ENCODE measurements at places on chromosomes 4 and X.

DNA sequence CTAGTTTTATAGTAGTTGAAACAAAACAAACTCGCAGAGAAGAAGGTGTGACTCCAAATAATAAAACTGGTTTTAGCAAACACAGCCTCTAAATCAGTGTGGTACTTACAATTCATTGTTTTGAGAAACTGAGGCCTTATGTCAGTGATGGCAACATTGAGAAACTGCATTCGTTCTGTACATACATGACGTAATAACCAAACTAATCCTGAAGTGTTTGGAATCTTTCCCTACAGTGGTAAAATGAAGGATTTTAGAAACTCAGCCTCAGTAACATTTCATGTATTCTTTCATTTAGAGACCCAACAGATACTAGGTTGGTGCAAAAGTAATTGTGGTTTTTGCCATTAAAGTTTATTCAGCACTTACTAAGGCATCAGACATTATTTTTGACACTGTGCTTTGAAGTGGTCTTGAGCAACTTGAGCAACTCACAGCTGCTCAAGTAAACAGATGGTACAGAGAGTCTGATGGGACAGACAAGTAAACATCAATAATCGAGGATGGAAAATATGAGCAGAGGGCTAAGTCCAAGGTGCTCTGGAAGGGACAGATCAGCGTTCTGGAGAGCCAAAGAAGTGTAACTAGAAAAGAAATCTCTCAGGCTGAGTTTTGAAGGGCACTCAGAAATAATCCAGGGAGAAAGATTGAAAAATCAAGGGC lies 390.8 kb upstream of the BOD1L1 start:
- DNase-seq: no peak

DNA sequence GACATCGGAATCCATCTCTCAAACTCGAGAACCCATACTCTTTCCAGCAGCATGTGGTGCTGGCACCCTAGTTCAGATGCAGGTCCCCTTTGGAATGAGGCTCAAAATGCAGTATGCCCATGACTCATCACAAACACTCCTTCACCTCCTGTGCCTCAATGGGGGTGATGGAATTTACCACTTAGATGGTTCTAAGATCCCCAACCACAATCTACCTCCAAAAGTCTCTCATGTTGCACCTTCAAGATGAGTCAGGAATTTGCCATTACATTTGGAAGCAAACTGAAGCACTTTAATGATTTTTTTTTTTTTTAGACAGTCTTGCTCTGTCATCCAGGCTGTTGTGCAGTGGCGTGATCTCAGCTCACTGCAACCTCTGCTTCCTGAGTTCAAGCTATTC lies 8.5 kb upstream of the MID1 start:
- no peak for DNase-seq

GRCh38 chrX:134670134-134670924 lies 12.1 kb upstream of the PLAC1 start:
- DNase-seq: peak; percentile 59

- no peak for DNase-seq
Measured at GRCh38 chr4:107757864-107758476, 37.9 kb upstream of the PAPSS1 start.

- no peak for DNase-seq
Measured at GRCh38 chrX:131322651-131323050, 33.5 kb upstream of the IGSF1 start.

- DNase-seq: no peak
Measured at GRCh38 chr4:963276-964225, 9.8 kb downstream of the DGKQ start.

DNA sequence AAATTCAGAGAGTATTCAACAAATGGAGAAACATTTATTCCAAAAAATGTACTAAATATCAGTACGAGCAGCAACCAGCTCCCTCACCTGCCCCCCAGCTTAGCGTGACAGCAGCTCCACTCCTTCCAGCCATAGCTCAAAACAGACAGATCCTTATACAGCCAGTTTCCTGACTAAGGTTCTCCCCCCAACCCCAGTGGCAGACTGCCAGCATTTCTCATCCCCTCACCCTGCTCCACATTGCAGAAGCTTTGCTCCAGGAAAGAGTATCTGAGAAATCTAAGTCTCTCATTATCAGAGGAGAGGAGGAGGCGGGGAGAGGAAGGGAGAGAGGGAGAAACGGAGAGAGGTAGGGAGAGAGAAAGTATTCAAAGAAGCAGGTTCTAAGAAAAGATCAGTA lies 53.3 kb upstream of the PASD1 start:
- no peak for DNase-seq

GRCh38 chr4:99934891-99935290 lies 11.5 kb downstream of the DNAJB14 start:
- DNase-seq: no peak

DNA sequence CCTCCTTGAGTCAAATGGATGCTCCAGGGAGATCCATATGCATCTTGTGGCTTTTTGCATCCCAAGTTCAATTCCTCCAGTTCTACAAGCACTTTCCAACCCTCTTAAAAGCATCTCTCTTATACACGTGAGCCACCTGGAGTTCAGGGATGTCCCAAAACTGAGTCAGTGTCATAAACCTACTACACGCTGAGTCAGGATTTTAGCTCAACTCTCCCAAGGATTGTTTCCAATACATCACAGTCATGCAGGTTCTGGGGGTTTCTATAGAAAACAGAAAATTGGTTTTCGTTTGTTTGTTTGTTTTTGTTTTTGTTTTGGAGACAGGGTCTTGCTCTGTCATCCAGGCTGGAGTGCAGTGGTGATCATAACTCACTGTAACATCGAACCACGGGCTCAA lies 25.9 kb upstream of the ESX1 start:
- no peak for DNase-seq

DNA sequence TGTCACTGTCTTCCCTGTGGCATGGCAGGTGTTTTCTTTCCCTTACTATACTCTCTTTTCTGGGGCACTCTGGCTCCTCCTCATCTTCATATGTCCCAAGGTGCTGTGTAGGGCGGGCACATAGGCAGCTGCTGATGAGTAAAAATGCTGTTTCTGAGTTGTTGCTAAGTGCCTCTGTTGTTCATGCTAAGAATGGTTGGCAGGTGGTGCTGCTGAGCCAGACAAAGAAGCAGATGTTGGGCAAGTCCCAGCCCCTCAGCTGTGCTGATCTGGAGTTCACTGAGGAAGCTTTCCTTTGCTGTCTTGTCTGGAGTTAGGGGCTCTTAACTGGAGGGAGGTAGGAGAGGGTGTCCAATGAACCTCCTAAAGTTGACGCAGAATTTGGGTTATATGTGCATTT lies 40.6 kb downstream of the HADH start:
- DNase-seq: peak; percentile 67

GRCh38 chrX:82458207-82458754 lies 1049.8 kb upstream of the POU3F4 start:
- no peak for DNase-seq

- DNase-seq: no peak
Measured at GRCh38 chr4:24816797-24817196, 21.4 kb downstream of the SOD3 start.

DNA sequence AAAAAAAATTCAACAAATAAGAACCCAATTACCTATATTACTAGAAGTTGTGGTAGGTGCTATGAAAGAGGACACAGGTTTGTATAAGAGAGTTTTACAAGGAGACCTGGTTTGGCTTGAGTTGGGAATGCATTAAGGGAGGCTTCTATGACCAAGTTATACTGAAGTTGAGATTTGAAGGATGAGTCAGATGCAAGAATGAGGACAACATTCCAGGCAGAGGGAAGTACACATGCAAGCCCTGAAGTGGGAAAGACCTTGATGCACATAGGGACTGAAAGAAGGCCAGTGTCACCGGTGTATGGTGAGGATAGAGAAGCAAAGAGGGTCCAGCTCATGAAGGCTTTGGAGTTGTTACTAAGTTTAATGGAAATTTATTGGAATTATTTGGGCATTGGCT lies 52.2 kb downstream of the ANK2 start:
- no peak for DNase-seq

- DNase-seq: no peak
Measured at GRCh38 chrX:125398959-125399440, 79.3 kb downstream of the TEX13C start.

GRCh38 chrX:9130031-9130430 lies 96.1 kb upstream of the FAM9B start:
- DNase-seq: no peak

GRCh38 chr4:52836678-52837077 lies 25.4 kb upstream of the RASL11B start:
- no peak for DNase-seq

- DNase-seq: no peak
Measured at GRCh38 chr4:153950100-153950979, 161.5 kb upstream of the SFRP2 start.

GRCh38 chrX:39418731-39419638 lies 617.7 kb downstream of the MID1IP1 start:
- DNase-seq: peak; percentile 49

DNA sequence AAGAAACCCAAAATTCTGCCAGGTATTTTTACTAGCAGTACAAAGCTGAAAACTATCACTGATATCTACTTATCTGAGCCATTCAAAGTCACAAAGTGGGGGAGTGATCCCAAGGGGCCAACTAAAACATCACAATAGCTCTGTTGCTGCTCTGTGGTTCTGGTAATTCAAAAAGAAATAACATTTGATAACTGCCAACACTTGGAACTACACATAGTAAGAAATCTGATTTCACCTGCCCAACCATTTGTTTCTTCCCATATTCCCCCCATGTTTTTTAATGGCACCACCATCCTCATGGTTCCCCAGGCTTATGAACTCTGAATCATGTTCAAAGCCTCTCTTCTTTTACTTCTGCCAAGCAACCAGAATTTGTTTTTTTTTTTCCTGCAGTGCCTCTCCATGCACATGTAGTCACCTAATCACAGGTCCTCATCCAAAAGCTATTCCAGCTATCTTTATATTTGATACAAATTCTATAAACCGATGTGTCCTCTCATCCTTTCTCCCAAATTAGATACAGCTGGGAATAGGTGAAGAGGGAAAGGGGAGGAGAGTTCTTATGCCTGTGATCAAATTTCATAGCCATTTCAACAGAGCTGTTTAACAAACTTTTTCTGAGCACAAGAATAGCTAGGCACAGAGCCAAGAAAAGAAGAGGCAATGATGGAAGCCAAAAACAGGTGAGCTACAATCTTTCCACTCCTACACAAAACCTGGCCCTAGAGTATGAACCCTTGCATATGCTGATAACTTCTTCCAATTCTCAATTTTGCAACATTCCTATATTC lies 7.7 kb downstream of the AMMECR1 start:
- no peak for DNase-seq

GRCh38 chrX:118807151-118808017 lies 16.2 kb upstream of the ZCCHC12 start:
- peak; percentile 54 for DNase-seq

GRCh38 chrX:11089802-11090201 lies 21.3 kb upstream of the HCCS start:
- DNase-seq: no peak

DNA sequence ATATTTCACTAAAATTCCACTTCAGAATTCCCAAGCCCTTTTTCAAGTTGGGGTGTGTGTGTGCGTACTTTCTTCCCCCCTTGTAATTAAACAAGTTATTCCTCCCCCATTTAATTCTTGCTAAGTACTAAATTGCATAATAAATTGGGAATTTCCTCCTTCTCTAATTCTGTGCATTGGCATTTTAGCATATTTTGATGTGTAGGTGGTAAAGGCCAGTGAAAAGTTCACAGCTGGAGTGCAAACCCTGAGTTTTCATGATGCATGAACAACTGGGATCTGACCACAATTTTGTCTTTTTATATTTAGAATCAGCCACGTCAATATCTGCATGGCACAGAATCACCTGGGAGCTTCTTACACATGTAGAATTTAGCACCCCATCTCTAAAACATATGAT lies 18.5 kb downstream of the ANXA3 start:
- no peak for DNase-seq

- DNase-seq: no peak
Measured at GRCh38 chrX:110836451-110836850, 40.8 kb upstream of the CHRDL1 start.

DNA sequence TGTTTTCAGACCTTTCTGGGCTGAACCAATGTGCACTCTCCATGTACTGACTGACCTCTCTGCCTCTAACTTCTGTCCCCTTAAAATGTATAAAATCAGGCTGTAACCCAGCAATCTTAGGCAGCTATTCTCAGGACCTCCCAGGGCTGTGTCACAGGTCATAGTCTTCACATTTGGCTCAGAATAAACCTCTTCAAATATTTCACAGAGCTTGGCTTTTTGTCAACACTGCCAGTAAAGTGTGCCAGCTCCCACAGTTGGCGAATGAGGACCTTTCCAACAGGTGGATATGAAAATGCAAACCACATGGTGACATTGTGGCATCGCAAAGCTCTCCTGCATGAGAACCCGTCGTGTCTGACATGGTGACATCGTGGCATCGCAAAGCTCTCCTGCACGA lies 76.4 kb downstream of the ACOX3 start:
- DNase-seq: peak; percentile 17

DNA sequence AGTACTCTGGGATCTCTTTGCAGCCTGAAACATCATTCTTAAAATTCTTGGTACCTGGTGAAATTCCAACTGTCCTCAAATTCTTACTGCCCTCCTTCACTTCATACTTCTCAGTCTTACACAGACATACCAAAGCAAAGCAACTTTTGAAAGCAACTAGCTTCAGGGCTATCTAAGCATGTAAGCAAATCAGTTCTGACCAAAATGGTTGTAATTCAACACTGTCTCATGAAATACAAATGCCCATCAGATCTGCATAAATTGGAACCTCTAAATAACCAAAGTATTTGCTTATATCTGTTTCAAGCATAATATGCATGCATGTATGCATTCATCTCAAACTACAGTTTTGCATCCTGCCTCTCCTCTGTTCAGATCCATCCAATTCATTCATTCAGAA lies 308.1 kb upstream of the PPARGC1A start:
- no peak for DNase-seq

DNA sequence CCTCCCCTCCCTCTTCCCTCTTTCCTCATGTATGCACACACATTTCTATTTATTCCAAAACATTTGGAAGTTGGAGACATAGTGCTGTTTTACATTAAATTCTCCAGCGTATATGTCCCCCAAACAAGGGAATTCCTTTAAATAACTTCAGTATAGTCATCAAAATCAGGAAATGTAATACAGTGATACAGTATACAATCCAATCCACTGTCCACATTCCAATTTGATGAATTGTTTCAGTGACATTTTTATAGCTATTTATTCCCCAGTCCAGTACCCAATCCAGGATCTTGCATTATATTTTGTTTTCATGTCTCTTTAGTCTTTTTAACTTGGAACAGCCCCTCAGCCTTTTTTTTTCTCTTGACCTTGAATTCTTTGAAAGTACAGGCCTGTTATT lies 233.0 kb downstream of the DKK2 start:
- DNase-seq: no peak

- DNase-seq: no peak
Measured at GRCh38 chrX:56792270-56793111, 63.4 kb downstream of the NBDY start.

- peak; percentile 89 for DNase-seq
Measured at GRCh38 chr4:186723292-186724057, at the start of gene FAT1. Gene FAT1 (minus strand): TSS chr4:186723856. CDS start chr4:186709827, 14,029 bp downstream.

GRCh38 chr4:81211956-81212355 lies 3.1 kb downstream of the PRKG2 start:
- DNase-seq: no peak

- no peak for DNase-seq
Measured at GRCh38 chr4:36824682-36825081, 419.9 kb upstream of the NWD2 start.
